Activated CD8-positive, alpha-beta memory T cell treated with anti-CD3 and anti-CD28 coated beads, Interleukin-2, amount 50 U/mL, for 4 hours (primary cell): ENCODE measurements at places on chromosomes 7 and 10.

DNA sequence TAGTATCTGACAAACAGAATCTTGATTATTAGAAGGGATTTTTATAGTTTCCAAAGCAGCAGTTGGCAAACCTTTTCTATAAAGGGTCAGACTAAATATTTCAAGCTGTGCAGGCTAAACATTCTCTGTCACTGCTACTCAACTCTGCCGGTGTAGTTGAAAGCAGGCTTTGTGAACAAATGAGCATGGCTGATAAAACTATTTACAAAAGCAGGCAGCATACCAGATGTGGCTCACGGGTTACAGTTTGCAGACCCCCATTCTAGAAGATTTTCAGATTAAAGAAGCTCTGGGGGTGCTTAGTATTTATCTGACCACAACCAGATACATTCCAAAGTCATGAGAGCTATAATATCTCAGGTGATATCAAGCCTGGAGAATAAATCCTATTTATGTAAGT, 1017.5 kb downstream of the SORCS1 start:
- no peak for DNase-seq

- DNase-seq = no peak
Observed at GRCh38 chr7:3073763-3074458, 30.2 kb upstream of the CARD11 start.

DNA sequence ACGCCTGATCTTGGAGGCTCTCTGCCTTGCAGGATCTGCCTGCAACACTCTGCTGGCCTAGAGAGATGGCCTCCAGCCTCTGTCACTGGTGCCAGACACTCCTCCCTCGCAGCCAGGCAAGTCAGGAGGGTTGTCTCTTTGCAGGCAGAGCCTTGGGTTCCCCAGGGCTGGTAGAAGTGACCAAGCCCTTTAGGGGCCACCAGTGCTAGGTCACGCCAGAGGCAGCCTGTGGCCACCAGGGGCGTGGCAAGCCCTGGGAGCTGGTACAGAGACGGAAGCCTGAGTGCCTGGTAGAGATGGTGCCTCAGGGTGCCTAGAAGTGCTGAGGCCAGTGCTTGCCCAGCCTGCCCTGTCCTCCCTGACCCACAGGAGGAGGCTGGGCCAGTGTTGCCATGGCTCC, 9.1 kb downstream of the ADCYAP1R1 start:
- DNase-seq = no peak

GRCh38 chr7:84455788-84456187, 261.2 kb upstream of the SEMA3A start:
- DNase-seq = no peak

DNA sequence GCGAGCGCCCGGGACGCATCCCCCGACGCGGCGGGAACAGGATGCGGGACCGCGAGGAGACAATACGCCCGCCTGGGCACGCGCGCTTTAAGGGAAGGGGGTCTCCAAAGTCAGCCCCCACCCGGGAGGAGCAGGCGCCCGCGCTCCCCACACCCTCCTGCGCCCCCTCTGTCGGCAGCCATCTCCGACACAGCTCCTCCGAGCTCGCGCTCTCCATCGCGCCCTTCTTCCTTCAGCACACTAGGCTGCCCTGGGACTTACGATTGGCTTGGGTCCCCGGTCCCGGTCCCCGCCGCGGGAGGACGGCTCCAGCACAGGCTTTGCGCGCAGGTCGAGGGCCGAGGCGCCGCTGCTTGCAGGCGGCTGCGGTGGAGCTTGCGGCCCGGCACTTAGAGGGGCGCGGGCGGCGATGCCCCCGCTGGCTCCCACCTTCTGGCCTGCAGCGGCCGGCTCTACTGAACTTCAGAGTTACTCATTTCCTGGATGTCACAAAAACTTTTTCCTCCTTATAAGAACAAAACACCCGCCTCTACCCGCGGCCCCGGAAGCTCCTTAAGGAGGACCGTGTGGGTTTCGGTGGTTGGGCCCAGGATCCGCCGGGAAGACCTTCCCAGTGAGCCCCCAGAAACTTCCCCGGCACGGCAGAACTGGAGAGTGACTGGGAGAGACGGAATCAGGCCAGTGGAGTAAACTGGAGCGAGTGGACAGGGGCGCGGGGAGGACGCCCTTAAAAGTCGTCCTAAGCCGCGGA, at the start of gene ITPRIP:
Gene ITPRIP, minus strand, starts transcription at position 481 of the 751 bp plus-strand sequence. CDS start 22,414 bp downstream, outside the sequence.
- DNase-seq = peak; percentile 70

DNA sequence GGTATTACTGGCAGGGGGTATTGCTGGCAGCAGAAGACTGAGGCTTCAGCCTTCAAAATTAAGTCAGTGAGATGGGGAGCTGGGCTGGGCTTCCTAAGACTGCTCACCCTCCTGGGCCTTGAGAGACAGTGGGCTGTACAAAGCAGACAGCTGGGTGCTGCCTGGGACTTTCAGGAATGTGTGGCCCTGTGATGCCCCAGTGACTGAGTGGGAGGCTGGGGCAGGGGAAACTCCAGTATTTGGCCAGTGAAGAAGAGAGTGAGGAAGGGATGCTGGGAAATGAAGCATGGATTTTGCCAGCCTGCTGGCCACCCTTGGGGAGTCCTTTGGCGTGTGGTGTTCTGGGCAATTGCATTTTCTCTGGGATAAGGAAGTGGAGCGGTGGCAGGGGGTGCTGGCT, 442 bp downstream of the ANKRD2 start:
- no peak for DNase-seq

- peak; percentile 37 for DNase-seq
Observed at GRCh38 chr7:51430480-51431086, 114.0 kb upstream of the COBL start.

GRCh38 chr10:132985546-132985900, 43.2 kb upstream of the CFAP46 start:
- DNase-seq = no peak

GRCh38 chr7:104982308-104983075, 31.5 kb upstream of the KMT2E start:
- DNase-seq = no peak

DNA sequence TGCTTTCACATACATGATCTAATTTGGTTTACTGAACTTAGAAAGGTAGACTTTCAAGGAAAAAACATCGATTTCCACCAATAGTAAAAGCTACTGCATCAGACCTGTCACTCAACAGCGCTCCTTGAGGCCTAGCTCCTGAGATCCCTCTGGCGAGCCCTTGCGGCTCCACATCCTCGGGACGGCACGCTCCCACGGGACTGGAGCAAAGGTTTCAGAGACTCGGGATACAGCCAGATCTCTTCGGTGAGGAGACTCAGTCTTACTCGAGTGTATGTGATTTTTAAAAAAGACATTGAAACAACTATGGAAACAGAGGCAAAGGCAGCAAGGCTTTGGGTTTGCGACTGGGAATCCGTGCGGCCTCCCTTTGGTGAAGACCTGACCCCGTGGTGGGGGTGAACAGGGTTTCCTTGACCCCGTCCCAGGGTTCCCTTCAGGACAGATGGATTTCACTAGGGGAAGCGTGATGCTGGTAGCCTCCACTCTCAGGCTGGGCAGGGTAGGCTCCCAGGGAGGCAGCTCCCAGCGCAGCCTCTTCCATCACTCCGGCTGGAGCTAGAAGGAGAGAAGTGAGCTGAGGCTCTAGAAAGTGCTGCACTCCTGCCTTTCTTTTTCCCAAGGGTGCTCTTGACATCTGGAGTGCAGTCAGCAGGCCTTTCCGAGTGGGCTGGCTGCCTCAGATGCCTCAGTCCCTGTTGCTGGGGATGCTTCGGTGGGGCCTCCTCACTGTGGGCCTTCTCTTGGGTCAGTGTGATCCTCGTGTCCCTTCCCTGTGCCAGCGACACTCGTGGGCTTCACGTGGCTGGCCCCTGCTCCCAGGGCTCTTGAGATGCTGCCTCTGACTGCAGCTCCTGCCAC, 5.8 kb upstream of the ATP6V0E2 start:
- DNase-seq = no peak

- no peak for DNase-seq
Observed at GRCh38 chr7:136392856-136393255, 415.7 kb upstream of the MTPN start.

GRCh38 chr10:110852255-110852896, 19.4 kb upstream of the PDCD4 start:
- DNase-seq = no peak
